Stimulated activated CD4-positive, alpha-beta T cell treated with anti-CD3 and anti-CD28 coated beads, Interleukin-2, amount 100 ng/mL, for 24 hours (primary cell): ENCODE measurements at places on chromosomes 3 and 15.

DNA sequence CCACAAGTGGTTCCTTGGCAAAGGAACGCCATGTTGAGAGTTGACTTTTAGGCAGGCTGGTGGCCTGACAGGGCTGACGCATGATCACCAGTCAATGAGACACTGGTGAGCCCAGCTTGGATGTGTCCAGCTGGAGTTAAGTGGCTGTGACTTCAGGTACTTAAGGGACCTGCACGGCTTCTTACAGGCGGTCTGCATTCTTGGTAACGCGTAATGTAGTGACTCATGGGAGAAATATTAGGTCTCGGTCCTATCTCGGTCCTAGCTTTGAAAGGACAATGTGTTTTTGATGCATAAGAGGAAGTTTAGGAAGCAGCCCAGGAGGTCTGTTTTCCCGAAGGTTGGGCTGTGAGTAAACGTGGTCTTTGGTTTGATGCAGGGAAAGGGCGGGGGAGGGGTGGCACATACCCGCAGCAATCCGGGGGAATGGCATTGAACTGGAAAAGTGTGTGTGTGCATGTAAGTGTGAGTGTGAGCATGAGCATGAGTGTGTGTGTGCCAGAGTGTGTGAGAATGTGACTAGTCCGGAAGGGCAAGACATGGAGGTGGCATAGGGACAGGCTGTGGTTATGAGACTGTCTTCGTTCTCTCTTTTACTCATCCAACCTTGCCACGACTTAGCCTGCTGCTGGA lies 55.3 kb downstream of the FAM43A start:
- no peak for DNase-seq

DNA sequence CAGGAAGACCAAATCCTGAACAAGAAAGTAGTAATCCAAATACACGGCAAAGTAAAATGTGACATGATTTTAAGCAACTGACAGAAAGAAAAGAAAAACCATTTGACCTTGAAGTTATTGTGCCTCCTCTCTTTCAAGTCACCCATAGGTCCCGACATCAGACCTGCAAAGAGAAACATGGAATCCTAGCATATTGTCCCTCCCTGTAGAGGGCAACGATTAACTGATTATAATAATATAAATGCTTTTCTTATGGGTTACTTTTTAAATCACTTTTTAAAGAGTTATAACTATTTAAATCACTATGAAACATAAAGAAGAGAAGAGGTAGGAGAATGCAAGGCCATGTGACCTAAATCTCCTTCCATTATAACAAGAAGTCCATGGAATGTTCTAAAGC lies 143.2 kb upstream of the LIPC start:
- no peak for DNase-seq

DNA sequence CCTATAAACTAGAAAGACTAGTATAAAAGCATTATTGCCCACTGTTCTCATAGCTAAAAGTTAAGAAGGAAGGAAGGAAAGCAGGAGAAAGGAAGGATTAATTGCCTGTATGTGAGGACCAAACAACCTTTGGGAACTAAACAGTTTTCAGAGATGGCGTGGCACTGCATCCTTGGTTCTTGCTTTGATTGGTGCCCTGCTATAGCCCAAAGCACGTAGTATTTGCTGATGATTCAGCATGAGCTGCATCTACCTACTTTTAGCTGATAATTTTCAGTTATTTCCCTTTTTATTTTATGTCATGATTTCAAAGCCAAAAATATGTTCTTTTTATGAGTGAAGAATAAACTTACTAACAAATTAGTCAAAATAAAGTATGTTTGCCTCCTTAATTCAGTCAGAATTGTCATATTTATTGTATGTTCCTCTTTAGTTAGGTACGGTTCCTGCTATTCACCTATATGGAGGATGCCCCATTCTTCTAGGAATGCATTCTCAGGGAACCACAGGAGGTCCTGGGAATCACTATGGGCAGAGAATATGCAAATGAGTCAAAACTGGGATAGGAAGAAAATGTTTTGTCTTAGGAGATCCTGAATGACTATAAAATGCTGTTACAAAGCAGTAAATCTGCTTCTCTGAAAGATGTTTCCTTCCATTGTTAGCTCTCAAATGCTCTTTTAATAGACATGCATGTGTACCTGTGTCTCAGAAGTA lies 65.4 kb upstream of the THSD4 start:
- DNase-seq: no peak

DNA sequence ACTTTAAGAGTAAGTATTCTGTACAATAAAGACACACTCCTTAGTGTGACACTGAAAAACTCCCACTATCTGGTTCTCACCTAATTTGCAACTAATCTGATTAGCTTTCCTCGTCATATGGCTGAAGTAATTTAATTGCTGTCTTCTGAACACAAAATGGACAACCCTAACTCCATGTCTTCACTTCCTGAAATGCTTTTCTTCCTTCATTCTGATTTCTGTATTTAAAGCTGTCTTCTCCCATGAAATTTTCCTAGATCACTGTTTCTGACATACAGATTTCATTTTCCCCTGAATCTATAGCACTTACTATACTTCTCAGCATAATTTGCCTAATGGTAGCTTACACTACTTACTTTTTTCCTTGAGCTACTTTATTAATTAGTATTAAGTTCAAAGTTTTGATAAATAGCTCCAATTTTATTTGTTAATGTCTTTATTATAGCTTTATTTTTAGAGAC lies 6.3 kb downstream of the CCPG1 start:
- no peak for DNase-seq

- DNase-seq: no peak
These were observed 69.9 kb downstream of the WNT5A start for GRCh38 chr3:55417211-55417610.

GRCh38 chr3:63972196-63972595 lies 51.1 kb downstream of the PSMD6 start:
- DNase-seq: no peak

GRCh38 chr3:139585820-139586219 lies 46.3 kb upstream of the RBP1 start:
- no peak for DNase-seq
